Activated naive CD8-positive, alpha-beta T cell treated with anti-CD3 and anti-CD28 coated beads for 36 hours (primary cell): ENCODE measurements at places on chromosomes 3 and 15. TPM values are rescaled to one million over a fixed set of nuclear protein-coding genes. Genes with fewer than 3 reads are reported as not detected.

The ARPP21 gene
- total RNA-seq, result not detected

The DGKG gene
- total RNA-seq, result 0.58 TPM

The GOLGA8J gene
- not detected for total RNA-seq

The CHST13 gene
- not detected for total RNA-seq

The CPLX3 gene
- total RNA-seq, result 0.19 TPM

The CHL1 gene
- total RNA-seq, result not detected

The GP5 gene
- 0.80 TPM for total RNA-seq

The ERICH6 gene
- total RNA-seq, result not detected

The APOD gene
- not detected for total RNA-seq

The RLBP1 gene
- not detected for total RNA-seq

The MEF2A gene
- 21.9 TPM for total RNA-seq
